Hypothalamus (tissue), 51 donors: ENCODE measurements at places on chromosomes 12 and 14.

DNA sequence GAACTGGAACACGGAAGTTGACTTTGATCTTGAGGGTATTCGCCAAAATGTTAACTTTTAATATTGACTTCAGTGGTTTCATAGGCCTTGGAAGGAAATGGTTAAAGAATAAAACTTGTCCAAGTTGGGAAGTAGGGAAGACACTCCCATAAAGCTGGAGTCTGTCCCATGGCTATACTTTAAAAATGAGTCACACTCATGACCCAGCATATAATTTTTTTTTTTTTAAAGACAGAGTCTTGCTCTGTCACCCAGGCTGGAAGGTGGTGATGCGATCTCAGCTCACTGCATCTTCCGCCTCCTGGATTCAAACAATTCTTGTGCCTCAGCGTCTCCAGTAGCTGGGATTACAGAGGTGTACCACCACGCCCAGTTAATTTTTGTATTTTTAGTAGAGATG is 19.6 kb downstream of the TMPRSS12 start:
- no peak for DNase-seq

DNA sequence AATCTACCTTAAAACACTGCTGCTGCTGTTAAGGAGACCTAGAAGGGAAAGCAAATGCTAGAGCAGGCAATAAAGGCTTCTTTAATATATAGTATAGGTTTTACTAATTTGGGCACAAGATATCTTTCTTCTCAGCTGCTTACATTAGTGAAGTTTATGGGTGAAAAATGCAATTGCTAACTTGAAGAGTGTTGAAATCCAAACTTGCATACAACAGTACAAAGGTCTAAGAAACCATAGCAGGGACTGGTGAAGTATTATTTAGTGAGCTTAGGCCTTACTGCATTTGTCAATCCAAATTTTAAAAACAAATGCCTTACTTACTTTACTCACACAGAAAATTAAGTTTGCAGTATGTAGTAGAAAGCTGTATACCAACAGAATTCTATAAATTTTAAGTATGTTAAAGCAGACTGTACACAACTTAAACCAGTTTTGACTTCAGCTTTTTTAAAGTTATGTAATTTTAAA is 1.4 kb upstream of the AP4S1 start:
- DNase-seq, result no peak

GRCh38 chr12:49529414-49529813 is 9.4 kb upstream of the KCNH3 start:
- no peak for DNase-seq

DNA sequence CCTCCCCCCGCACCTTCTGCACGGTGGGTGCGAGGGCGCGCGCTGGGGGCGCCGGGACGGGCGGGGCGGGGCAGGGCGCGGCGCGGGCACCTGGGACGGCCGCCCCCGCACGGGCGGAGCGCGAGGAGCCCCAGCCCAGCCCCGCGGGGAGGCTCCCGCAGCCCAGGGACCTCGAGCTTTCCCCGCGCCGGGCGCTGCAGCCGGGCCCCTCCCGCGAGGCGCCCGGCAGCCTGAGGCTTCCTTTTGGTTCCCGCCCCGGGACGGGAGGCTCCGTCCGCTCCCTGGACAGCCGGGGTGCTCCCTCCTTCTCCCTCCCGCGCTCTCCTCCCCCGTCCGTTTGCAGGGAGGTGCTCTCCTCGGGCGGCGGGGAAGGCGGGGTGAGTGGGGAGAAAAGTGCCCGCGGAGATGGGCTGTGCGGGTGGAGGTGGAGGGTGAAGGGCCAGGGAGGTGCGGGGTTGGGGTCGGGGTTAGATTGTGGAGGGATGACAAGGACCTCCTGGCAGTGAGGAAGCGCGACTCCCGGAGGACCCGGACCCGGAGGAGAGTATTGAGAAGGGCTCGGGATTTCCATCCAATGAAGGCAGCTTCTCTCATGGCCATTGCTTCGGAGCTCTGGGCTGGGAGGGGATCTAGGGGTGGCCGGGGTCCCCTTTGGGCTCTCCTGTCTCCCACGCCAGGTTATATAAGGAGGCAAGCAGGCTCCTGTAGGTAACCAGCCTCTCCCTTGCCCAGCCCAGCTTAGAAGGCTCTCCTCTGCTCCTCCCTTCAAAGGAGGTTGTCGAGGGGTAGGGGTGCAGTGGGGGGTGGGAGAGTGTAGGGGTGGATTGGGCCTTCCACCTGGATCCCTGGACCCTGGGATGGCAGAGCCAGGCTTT is 645 bp downstream of the JDP2 start:
- no peak for DNase-seq

DNA sequence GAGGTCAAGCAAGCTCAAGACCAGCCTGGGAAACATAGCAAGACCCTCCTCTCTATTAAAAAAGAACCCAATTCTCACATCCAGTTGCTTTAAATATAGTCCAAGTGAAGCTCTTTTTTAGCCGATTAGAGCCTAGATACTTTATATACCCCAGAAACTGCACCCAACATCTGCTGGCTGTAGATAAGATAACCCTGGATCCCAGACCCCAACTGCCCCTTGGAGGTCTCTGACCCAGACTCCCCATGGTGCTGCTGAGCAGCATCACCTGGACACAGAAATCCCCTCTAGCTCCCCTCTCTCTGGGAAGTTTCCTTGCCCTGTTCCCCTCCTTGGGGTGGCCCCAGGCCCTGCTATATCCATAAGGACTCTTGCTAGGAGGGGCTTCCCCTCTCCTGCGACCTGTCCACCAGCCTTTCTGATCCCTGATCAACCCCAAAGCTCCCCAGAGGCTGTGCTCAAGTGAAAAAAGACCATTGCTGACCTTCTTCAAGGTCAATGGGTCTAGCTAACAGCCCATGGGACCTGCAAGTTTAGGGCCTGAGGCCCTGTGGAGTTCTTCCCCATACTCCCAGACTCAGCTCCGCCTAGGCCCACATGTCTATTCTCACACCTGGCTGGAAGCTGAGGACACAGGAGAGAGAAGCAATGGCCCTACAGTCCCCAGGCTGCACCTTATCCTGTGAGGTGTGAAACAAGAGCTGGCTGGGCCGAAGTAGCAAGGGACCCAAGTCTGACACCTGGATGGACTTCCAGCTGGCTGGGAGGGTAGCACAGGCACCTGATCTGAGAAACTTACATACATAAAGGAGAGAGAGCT is 56.2 kb downstream of the ARL6IP4 start:
- DNase-seq, result no peak

DNA sequence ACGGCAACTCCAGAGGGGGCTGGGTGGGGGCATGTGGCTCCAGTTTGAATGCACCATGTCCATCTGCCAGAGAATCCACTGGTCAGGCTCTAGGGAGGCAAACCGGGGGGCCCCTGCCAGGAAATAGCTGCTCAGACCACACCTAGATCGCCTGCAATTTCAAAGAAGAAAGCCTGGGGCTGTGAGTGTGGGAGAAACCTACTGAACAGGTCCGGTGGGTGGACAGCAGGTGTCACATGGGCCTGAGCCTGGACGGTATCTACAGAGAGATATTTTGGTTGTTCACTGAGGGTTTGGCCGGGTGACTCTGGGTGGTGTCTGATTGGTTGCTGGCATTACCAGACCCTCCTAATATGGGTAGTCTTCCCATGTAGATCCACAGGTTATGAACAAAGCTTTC is 32.0 kb downstream of the DAO start:
- DNase-seq, result no peak

DNA sequence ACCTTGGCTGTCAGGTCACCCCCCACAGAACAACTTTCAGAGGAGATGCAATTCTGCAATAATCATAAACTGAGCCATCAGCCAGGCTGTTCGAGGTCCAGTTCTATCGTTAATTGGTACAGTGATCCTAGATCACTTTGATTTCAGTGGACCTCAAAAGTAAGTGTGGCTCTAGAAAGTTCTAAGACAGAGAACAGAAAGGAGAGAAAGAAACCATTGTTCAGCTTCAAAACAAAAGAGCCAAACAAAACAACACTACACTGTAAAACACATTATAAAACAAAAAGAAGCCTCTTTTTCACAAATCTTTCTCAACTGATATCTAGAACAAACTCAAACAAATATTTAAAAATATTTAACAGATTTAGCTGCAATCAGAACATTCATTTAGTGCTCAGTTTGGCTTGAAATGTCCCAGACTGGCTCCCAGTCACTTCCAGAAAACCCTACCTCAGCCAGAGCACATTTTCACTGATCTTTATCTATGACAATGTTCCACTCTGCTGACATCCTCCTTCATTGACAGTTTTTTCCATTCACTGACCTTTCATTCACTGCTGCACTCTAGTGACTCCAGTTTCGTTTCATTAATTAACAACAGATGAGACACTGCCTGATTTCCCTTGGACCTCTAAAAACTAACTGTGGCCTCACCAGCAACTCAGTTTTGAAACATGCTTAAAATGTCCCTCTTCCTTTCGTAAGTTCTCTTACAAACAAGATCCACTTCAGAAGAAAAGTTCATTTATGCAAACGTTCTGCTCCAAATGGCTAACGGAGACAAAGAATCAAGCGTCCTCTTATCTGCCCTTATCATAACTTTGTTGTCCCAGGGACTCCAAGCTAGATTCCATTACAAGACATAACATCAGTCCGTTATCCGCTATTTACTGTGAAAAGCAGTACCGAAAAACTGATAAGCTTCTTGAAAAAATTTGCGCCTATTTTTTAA is 56.8 kb downstream of the DUSP16 start:
- DNase-seq, result no peak

DNA sequence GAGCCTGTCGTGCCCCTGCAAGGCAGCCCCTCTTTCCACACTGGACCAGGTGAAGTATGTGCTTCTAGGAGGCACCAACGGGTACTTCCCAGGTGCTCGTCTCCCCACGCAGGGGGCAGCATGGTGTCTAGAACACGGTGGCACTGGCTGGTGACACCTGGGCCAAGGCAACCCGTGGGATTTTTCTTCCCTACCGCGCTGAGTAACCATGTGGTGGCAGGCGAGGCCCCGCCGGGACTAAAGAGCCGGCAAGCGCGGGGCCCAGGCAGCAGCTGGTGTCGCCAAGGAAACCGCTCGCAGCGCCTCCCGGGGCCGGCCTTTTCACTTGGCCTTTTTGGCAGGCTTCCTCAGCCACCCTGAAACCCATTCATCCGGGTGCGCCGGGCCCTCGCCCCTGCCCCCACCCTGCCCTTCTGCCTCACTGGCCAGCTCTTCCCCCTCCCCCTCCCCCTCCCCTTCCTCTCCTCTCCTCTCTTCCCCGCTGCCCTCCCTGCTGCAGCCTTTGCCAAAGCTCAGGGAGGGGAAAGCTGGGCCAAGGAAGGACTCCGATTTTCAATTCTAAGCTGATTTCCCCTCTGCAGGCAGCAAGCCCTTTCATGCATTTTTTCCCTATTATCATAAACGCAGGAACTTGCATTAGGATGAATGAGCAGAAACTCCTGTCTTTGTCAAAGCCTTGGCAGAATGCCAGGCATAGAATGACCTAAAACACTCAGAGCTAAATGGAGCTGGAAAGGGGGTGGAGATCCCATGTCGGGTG is 81.2 kb downstream of the IRF2BPL start:
- peak; percentile 93 for DNase-seq

DNA sequence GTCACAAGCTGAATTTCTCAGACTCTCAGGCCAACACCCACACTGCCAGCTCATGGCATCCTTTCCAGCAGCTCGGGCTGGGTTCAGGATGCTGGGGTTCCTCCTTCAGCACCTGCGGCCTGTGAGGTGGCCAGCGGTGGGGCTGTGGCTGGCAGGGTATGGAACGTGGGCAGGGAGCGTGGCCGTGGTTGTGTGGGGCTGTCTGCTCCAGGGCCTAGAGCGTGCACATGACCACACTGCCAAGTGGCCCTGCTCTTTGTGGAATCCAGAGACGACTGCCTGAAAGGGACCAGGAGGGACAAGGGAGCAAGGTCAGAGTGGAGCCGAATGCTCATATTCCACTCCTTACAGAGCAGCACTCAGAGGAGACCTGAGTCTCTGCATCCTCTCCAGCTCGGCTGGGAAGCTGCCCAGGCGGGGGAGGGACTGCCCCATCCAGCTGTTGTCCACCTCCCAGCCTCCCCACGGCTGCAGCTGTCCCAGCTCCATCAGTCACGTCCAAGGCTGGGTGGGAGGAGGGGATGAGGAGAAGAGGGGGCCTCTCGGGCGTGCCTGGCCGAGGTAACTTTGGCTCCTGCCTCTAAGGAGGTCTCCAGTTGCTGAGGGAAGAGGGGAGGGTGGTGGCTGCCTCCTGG is 71.3 kb downstream of the TSPAN9 start:
- no peak for DNase-seq

DNA sequence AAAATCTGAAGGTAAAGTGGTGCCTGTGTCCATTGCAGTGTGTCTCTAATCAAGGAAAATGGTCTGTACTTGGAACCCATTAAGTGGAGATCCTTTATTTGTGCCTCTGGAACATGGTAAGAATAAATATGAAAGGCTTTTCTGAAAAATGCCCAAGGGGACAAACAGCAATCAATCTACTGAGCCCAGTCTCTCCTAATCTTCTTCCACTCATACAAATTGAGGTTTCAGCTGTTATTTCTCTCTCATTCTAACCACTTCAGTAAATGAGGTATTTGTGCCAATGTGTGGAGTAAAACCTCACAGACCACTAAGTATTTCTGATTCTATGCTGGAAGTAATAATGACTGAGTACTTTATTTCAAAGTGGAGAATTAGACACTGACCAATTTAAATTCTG is 82.3 kb upstream of the ST8SIA1 start:
- no peak for DNase-seq

DNA sequence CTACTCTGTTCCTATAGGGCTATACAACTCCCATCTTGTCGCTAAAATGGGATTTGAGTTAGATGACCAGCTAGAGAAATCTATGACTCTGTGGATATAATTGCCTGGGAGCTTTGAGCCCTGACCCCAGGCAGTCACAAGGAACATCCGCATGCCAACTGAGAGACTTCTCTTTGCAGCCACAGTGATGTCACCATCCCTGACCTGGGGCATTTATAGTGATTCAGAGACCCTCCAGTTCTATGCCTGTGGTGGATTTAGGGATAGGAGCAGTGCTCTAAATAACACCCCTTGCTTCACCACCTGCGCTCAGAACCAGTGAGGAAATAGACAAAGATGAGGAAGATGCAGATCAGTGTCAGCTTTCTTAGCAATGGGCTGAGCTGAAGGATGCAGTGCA is 86.2 kb downstream of the RIN3 start:
- DNase-seq, result no peak

DNA sequence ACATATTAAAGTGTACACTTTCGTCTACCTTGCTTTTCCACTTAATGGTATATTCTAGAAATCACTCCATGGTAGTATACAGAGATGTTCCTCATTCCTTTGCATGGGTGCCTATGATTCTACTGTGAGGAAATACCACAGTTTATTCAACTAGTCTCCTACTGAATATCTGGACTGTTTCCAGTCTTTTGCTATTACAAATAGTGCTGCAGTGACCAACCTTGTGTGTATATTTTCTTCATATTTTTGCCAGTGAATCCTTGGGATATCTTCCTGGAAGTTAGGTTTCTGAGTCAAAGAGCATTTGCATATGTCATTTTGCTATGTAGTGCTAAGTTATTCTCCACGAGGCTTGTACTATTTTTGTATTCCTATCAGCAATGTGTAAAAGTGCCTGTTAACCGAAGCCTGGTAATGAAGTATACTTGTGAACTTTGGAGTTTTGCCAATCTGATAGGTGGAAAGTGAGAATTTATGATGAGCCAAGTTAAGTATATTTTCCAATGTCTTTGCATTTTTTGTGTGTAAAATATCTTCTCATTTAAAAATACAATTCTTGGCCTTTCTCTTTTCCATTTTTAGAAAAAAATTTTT is 31.3 kb upstream of the TMEM263 start:
- no peak for DNase-seq

- no peak for DNase-seq
Measured at GRCh38 chr12:39572551-39572950, 47.1 kb downstream of the ABCD2 start.
